ENCODE measurements at places on chromosomes 1 and 21.

DNA sequence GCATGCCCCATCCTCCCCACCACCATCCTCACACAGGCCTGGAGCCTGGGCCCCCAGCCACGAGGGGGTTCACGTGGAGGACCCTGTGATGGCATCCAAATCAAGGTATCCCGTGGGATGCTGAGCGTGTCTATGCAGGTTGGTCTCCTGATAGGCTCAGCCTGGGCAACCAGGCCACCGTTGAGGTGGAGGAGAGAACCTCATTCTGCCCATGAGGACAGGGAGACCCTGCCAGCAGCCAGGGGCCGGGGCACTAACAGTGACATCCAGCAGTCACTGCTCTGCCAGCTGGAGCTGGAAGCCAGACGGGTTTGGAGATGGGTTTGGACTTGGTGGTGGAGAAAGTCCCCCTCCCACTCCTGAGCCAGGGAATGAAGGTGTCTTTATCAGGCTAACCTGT is 582.8 kb downstream of the MATN1 start:
- no peak for DNase-seq

DNA sequence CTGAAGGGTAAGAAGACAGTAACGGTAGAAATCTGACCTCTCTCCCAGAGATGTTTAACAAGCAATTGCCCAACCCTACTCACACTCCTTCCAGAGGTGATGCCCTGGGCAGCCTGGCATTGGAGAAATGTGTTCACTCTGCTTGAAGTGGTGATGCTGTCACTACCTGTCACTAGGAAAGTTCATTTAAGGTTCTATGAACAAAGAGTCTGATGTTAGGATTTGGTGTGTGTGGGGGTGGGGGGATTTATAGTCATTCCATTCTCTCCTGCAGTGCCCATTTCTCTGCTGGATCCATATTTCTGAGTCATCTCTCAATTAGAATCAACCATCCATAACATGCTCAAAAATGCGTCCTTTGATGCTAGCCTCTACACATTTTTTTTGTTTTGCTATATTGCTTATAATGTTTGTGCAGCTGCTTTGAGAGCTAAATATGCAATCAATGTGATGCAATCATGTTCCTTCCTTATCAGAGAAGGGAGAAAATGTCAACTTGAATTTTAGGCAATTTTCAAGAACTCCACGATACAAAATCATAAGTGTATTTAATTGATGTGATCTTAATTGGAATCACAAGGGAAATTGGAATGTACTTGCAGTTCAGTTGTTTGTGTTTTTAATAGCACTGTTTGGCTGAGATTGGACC is 173.9 kb downstream of the DUSP10 start:
- DNase-seq: no peak

DNA sequence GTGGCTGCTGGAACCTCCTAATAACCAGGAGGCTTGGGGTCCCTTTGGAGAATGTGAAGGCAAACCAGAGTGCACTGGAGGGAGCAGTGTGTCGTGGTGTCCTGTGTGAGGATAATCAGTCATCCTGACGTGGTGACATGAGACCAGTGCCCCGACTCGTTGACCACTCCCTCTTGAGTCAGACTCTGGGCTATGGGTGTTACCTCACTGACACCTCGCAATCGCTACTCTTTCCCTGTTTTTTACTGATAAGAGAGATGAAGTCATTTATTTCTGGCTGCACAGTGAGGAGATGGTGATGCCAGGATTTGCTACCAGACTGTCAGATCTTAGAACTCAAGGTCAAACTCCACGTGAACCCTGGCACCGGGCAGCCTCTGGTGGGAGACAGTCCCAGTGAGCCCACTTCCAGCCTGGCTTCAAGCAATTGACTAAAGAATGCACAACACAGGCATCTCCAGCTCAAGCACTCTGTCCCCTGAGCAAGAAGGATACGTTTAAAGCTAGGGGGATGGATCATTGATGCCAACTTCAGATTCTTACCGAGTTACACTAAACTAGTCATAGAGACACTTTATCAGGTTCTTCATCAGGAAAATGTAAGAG is 30.3 kb downstream of the UBASH3A start:
- no peak for DNase-seq

DNA sequence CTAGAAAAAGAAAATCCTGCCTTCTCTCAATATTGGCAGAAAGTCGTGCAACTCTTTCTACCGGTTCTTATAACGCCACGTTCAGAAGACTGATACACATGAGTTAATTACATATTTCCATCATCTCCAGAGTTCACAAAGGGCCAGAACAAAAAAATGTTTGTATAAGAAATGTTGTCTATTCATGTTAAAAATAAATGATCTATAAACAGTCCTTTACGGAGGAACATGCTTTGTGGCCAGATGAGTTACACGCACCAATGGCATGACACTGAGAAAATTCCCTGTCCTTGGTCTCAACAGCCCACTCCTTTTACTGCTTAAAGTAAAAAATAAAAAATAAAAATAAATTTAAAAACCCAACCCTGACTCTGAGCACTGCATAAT is 29.5 kb downstream of the C2CD2 start:
- DNase-seq: no peak

DNA sequence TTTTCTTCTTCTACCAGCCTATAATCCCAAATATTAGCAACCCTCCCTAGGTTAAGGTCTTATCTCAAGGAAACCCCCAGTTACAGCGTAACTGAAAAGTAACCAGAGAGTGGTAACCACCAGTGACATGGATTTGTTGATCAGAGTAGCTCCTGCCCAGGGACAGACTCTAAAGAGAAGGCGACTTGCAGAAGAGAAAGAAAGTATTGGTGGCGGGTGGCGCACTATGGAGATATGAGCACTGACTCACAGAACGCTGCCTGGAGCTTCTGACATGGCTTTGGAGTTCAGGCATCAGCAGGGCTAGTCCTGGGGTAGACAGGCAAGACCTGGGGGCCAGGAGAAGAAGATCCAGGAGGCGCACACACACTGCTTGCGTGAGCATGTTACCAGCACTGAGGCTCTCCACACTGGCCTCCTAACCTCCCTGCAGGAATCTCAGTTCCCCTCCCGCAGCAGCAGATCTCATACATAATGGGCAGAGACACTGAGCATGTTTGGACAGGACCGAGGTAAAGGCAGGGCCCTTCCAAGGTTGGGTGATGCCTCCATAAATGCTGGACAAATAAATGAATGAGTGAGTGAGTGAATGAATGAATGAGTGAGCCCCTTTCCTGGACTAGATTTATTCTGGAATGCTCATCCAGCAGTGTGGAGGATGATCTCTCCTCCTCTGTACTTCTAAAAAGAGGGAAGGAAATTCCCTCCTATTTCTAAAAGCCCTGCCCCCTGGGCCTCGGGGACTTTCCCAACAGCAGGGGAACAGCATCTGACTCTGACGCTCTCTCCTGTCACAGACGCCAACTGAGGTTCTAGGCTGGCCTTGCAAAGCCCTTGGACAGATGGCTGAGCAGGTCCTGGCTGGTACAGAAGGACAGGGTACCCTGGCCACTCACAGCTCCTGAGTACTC is 175.5 kb downstream of the CLIC6 start:
- DNase-seq: no peak

GRCh38 chr1:64917328-64917861 is 49.0 kb downstream of the JAK1 start:
- no peak for DNase-seq

DNA sequence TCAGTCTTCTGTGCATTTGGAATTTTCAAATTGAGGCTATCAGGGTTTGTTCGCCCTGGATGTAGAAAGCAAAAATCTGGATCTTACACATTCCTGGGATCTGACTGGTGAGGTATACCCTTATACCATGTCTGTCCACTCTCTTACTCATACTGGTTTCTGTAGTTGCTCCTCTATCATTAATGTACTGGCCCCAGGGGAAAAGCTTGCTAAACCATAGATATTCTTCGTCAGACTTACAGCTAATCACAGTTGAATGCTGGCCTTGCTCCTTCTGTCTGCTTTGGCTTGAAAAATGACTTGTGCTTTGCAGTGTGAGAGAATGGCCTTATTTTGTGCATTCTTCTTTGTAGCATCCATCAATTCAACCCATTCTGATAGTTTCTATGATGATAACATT is 30.5 kb downstream of the TBCE start:
- DNase-seq: no peak

GRCh38 chr1:1092894-1093609 is 18.9 kb upstream of the RNF223 start:
- no peak for DNase-seq

- DNase-seq: no peak
Observed at GRCh38 chr1:36580524-36580923, 97.8 kb upstream of the CSF3R start.

DNA sequence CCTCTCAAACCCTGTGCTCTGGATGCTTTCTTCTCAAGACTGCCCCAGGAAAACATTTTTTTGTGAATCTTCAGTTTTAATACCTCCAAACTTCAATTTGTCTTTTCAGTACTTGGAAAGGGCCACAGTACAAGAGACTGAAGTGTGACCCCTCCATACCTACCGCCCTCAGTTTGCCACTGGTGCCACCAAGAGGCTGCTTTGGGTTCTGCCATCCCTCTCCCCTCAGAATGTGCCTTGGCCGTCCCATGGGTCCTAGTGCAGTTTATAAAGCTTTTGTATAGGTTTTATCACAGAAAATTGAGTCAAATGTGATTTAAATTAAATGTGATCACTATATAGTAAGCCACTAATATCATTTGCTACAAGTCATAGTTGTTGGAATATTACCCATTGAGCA is 60.8 kb upstream of the PGD start:
- no peak for DNase-seq

DNA sequence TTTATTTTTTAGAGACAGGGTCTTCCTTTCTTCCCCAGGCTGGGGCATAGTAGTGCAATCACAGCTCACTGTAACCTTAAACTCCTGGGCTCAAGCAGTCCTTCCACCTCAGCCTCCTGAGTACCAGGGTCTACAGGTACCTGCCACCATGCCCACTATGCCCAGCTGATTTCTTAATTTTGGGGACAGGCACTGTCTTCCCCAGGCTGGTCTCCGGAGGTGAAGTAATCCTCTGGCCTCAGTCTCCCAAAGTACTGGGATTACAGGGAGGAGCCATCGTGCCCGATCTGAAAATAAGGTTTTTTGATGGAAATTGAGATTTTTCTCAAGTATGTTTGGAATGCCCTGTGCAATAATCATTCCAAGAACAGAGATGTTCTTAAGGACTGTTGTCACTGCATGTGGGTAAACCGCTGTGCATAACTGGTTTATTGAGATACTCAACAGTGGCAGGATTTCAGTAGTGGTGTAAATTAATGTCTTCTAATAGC is 934 bp upstream of the MSH4 start:
- DNase-seq: no peak
